ENCODE measurements at places on chromosomes 6 and 20. TPM values are rescaled to one million over a fixed set of nuclear protein-coding genes. Genes with fewer than 3 reads are reported as not detected.

CD93 gene
- not detected for total RNA-seq

GPANK1 gene
- total RNA-seq = 8.9 TPM

SLC22A16 gene
- not detected for total RNA-seq

OXT gene
- total RNA-seq = not detected

C20orf144 gene
- 0.08 TPM for total RNA-seq
